ENCODE measurements at places on chromosomes 1 and 21.

- no peak for DNase-seq
These were observed 120.7 kb downstream of the TM2D1 start for GRCh38 chr1:61604261-61604660.

DNA sequence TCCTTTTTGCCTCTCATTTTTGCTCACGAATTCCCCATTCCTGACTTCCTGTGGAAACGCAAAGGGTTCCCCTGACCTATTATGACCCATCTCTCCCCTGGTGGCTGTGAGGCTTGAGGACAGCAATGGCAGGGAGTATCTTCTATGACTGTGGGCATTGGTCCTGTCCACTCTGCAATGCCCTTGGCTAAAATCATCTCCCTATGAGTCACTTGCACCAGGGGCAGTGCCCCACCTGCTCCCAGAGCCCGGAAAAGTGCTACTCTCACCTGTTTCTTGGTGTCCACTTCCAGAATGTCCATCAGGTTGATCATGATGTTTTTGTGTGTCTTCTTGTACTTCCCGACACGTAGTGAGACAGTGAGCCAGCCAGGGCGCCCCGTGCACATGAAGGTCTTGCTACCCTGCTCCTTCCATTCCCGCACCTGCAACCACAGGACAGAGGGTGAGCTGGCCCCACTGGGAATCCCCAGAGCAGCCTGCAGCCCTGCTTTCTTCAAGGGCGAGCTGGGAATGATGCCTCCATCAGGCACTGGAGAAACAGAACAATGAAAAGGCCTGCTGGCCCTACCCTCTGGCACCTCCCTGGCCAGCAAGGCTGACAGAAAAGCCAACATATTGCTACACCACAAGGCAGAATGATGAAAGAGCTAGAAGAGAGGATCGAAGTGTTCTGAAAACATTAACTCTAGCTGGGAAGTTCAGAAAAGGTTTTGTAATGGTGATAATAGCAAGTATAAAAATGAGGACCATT is 3.5 kb downstream of the DHCR24 start:
- no peak for DNase-seq

DNA sequence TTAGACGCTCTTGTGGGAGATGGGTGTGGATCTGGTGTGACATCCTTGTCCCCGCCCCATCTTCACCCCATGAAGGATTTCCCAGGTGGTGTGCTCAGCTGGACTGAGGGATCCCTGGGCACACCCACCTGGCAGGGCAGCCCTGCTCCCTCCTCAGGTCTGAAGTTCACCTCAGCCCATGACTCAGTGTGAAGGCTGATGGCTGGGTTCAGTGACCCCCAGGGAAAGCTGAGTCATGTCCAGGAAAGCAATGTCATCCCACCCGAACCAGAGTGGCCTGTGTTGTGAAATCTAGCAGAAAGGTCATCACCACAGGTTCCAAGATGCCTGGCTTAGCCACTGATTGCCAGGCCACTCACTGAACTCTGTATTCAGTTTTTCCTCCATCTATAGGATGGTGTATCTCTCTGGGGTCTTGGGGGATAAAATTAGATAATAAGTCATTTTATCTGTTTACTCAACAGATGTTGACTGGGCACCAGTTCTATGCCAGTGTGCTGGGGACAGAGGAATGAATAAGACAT is 97.7 kb upstream of the JUN start:
- DNase-seq = no peak

DNA sequence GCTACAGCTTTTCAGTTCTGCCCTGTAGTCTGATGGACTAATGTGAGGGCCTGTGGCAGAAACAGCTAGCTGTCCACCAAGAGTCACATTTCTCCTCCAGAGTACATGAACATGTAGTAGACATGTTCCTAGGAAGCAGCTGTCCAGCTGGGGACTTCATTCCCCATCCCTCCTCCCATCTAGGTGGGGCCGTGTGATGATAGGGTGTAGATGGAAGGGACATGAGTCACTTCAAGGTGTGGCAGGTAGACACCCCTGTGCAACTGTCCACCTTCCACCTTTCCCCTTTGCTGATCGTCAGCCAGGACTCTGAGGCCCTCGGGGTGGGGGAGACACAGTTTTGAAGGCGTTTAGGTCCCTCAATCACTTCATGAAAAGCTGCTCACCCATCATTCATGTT is 3.6 kb upstream of the RD3 start:
- DNase-seq = no peak

DNA sequence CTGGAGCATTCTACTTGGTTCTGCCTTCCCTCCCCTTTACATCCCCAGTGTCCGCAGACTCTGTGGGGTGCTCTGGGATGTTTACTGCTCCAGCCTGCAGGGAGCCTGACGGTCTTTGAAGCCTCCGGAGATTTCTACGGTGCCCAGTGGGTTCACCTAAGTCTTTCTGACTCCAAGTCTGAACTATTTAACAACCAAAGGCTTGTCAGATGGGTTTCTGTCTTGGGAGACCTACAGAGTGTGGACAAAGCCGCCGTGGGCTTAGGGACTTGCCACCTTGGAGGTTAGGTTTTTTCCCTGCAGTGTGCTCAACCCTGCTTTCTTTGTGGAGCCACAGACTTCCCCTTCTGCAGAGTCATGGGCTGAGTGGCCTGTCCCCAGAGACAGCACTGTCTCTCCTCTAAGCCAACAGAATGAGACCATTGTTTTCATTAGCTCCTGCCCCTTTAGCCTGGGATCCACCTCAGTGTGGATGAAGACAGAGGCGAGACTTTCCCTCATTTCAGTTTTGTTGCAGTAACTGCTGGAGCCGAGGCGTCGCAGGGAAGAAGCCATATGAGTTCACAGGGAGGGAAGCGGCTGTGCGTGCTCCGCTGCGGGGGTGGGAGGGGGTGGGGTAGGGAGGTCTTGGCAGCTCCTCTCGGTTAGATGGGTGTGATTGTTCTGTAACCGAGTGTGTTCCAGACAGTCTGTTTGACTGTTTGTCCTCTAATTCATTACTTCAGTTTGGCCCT is 120.7 kb downstream of the CNIH3 start:
- no peak for DNase-seq

DNA sequence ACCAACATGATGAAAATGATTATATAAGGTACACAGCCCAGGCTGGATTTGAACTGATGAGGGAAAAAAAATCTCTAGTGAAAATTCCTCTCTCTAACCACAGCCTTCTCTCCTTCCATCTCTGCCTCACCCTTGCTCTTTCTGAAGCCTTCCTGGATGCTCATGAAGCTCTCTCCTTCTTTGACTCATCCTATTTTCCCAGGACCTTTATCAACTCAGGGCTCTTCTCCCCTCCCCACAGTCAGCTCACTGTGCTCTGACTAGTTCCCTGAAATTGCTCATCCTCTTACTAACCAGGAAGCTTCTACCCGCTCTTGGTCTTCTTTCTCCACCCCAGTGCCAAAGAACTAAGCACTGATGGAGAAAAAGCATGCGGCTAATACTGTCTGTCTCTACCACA is 46.4 kb upstream of the ERG start:
- DNase-seq = no peak

DNA sequence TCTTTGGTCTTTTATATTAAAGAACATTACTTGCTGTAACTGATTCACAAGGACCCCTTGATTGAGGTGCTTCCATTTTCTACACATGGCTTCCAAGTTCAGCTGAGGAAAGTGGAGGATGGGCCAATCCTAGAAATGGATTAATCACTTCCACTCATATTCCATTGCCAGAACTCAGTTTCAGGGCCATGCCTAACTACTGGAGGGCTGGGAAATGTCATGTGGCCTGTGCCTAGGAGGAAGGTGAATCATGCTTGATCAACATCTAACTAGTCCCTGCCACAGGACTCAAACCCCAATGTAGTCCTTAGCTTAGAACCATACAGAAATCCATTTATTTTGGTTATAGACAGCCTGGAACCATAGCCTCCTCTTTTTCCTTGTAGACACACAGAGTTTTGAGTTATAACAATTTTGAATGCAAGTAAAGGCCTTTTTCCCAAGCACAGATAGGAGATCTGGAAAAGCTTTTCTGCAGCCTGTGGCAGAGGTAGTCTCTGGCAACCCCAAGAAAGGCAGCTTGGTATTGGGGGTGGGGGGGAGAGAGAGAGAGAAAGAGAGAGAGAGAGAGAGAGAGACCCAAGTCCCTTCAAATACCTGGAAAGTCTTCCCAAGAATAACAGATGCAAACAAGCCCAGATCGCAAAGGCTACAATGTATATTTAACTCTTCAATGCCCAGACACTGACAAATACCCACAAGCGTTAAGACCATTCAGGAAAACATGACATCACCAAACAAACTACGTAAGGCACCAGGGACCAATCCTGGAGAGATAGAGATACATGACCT is 12.5 kb downstream of the MAST2 start:
- DNase-seq = no peak

DNA sequence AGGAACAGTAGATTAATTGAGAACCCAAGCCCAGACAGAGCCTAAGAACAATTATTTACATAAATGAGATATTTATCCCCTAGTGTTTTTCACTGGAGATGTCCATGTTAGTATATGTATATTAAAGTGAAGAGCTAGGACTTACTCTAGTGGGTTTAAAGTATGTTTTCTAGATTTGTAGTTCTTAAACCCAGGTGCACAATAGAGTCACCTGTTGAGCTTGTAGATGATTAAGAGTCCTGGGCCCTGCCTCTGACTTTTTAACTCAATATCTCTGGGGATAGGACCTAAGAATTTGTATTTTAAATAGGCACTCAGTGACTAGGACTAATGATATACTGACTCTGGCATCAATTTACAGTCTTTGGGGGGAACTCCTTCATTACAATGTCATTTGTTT is 112.8 kb downstream of the DNAH14 start:
- no peak for DNase-seq

DNA sequence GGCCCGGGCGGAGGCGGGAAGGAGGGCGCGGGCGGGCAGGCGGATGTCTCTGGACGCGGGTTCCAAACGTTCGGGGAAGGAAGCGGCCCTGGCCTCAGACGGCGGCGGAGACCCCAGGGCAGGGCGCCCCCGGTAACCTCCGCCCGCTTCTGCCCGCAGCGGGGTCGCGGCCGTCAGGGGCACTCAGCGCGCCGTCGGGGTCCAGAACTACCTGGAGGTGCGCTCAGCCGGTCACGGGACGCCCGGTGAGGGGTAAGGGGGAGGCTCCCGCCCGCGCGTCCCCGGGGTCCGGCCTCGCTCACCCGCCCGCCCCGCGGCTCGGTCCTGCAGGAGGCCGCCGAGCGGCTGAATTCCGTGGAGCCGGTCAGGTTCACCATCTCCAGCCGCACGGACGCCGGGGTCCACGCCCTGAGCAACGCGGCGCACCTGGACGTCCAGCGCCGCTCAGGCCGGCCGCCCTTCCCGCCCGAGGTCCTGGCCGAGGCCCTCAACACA is 406 bp downstream of the PUSL1 start:
- no peak for DNase-seq

DNA sequence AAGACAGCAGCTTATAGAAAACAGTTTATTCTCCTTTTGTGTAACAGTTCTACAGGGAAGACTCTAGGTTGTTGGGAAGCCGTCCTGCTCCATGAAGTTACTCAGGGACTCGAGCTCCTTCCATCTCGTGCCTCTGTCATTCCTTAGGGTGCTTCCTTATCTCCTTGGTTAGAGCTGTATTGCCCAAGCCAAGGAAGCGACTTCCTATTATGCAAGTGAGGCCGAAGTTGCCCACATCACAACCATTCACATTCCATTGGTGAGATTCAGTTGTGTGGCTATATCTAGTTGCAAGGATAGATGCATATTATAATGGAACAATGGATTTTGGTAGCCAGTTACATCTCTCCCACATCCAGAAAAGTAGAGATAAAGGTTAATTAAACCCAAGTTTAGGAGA is 9.0 kb downstream of the GSTM5 start:
- no peak for DNase-seq

DNA sequence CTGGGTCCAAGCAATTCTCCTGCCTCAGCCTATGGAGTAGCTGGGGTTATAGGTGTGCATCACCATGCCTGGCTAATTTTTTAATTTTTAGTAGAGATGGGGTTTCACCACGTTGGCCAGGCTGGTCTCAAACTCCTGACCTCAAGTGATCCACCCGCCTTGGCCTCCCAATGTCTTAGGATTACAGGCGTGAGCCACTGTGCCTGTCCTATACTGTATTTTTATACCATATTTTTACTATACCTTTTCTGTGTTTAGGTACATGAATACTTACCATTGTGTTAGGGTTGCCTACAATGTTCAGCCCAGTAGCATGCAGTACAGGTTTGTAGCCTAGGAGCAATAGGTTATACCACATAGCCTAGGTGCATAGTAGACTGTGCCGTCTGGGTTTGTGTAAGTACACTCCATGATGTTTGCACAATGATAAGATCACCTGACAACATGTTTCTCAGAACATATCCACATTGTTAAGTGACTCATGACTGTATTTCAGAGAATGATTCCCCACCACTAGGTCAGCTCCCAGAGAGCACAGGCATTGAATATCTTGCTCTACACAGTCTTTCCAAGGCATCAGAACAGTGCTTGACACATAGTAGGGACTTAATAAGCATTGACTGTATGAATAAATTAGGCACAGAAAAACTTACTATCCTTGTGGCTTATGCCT is 6.0 kb upstream of the CITED4 start:
- DNase-seq = no peak

GRCh38 chr1:1211541-1212441 is 2.2 kb downstream of the TNFRSF4 start:
- DNase-seq = no peak

GRCh38 chr21:31490443-31490842 is 146.4 kb upstream of the TIAM1 start:
- no peak for DNase-seq

All from effector memory CD8-positive, alpha-beta T cell (primary cell).